Stimulated activated CD4-positive, alpha-beta T cell treated with anti-CD3 and anti-CD28 coated beads, Interleukin-12 subunit alpha, Interleukin-12 subunit beta, amount 100 ng/mL, for 24 hours (primary cell): ENCODE measurements at places on chromosomes 1 and 21.

DNA sequence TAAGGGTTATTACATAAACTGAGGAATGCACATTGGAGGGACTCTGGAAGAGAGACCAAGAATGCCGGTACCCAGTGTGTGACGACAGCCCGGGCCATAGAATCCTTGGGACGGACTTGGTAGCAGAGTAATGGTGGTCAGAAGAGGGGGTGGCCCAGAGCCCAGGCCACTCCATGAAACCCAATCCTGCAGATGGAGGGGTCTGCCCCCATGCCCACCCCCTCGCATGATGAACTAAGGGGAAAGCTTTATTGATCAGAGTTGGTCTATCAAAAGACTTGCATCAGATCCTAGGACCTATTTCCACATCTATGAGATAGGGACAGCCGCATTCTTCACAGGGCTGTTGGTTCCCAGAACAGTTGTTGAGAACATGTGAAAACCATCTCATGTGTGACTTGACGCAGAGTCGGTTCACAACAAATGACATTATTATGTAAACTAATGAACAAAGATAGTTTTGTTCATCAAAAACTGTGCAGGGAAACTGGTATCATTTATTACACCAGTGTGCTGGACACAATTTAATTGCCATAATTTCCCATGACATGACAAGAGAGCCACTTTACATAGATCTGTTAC is 21.5 kb upstream of the SDC3 start:
- DNase-seq: no peak

- no peak for DNase-seq
Observed at GRCh38 chr1:30762152-30762929, 4.8 kb upstream of the LAPTM5 start.

DNA sequence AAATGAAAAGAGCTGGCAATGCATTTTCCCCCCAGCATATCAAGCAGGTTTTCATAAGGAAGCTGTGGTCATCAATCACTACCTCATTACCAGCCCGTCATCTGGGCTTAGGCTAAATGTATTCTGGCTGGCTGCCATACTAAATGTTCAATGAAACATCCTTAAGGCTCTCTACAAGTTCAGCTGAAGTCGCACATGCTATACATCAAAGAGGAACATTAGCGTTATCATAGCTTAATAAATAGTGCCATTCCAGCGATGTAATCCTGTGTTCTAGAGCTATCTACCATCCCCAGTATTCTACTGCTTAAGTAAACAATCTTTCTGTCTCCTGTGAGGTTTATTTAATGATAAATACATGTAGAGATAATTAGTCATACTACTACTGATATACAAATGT is 288.8 kb downstream of the DPYD start:
- DNase-seq: no peak

- DNase-seq: no peak
Observed at GRCh38 chr1:111361761-111362160, 65.8 kb downstream of the OVGP1 start.

DNA sequence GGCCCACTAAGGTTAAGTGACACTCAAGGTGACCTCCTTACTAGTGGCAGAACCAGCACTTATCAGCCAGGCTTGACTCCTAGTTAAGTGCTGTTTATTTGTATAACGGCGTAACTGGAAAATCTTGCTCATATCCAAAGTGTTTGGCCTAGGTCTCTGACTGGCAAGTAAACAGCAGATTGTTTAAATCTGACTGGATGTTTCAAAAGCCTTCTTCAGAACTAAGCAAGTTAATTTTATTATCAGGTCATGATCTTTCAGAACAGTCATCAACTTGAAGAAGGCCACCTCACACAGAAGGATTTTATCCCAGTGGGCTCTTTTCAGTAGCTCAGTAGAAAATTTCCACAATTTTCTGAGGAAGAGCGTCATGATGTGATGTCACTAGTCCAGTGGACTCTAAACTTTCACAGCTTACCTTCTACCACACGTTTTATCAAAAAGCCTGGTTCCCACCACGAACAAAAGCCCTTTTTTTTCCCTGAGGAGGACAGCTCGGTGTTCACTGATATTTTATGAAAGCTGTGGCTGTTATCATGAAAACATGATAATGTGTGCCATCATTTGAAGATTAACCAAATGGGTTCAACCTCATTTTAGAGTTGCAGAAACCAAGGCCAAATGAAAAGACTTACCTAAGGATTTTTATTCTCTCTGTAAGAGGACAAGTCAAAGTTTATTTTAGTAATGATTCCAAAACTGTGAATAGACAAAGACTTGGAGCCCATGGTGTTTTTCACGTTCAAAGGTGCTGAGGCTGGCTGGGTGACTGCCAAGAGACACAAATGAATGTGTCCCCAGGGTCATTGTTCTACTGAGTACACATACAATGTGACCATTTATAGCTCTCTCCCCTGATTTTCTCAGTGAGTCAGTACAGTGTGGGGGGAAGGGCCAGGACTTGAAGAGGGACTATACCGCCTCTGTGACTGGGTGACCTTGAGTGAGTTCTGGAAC is 9.1 kb downstream of the SGIP1 start:
- no peak for DNase-seq

- DNase-seq: no peak
Observed at GRCh38 chr21:42855171-42855936, 24.0 kb downstream of the WDR4 start.

DNA sequence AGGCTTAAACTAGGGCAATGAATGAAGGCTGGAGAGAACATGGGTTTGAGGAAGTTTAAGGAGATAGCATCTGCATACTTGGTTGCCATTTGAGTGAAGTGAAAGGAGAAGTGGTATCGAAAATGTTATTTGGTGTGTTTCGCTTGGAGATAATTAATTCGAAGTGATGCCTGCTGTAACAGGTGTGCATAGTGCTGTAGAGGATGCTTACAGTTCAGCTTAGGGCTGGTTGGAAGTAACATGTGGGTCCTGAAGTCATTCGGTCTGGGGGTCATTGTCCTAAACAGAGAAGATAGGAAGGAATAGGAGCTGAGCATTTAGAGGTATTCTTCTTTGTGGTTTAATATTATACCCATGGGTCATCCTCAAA is 301 bp upstream of the NUDT17 start:
- DNase-seq: no peak

- DNase-seq: no peak
Observed at GRCh38 chr1:214449371-214449770, 102.0 kb downstream of the PTPN14 start.

DNA sequence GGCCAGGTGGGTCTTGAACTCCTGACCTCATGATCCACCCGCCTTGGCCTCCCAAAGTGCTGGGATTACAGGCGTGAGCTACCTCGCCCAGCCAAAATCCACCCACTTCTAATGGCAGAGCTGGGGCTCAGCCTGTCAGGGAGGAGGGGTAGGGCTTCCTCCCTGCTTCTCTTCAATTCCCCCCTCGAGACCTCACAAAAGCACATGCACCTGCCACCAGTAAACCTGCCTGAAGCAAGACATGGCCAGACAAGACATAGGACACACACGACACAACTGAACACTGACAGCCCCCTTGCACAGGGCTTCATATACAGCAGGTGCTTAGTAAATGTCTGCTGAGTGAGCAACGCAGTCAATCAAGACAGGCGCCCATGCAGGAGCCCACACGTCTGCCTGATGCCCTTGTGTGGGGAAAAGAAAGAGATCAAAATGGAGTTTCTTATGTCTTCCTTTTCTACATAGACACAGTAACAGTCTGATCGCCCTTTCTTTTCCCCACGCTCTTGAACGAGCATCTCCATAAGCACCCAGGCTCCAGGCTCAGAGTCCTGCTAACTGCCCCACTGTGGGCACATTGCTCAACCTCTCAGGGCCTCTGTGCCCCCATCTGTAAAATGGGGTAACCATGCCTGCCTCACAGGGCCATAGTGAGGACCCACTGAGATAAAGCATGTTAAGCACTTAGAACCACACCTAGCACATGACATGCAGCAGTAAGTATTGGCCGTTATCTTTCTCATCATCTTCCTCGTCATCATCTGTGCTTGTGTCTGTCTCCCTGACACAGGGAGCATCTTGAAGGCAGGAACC is 8.8 kb downstream of the SDC3 start:
- no peak for DNase-seq

- DNase-seq: no peak
Observed at GRCh38 chr1:119097380-119097779, 43.1 kb downstream of the WARS2 start.
